Activated CD4-positive, alpha-beta T cell treated with anti-CD3 and anti-CD28 coated beads, Interleukin-2, amount 50 U/mL, for 1 hour (primary cell): ENCODE measurements at places on chromosomes 16 and 17.

DNA sequence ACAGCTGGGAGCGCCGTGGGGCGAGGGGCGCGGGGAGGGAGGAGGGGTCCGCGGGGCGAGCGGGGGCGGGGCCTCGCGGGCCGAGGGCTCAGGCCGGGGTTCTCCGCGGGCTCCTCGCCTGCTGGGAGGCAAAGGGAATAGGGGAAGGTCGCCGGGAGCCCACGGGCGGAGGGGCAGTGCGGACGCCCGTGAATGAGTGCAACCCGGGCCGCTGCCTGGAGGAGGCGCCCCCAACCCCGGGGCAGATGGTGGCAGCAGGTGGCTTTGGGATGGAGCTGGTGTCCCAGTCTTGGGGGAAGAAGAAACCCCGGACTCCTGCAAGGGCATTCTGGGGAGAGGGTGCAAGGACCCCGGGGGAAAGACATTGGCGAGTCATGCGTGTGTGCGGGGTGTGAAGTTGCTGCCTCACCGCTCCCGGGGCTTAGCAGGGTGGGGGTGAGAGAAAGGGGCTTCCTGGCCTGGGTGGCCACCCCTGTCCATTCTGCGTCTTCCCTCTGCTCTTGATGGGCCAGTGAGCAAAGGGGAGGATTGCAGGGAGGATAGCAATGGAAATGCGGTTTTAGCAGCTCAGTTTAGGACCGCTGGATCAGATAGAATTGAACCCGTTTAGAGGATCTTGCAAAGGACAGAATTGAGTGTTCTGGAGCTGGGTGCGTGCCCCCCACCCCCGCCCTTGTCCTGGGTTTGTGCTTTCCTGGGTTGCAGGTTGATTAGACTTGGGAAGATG is 526 bp downstream of the KIAA0513 start:
- peak; percentile 11 for DNase-seq

GRCh38 chr17:1040216-1040600 is 43.3 kb downstream of the TIMM22 start:
- no peak for DNase-seq

DNA sequence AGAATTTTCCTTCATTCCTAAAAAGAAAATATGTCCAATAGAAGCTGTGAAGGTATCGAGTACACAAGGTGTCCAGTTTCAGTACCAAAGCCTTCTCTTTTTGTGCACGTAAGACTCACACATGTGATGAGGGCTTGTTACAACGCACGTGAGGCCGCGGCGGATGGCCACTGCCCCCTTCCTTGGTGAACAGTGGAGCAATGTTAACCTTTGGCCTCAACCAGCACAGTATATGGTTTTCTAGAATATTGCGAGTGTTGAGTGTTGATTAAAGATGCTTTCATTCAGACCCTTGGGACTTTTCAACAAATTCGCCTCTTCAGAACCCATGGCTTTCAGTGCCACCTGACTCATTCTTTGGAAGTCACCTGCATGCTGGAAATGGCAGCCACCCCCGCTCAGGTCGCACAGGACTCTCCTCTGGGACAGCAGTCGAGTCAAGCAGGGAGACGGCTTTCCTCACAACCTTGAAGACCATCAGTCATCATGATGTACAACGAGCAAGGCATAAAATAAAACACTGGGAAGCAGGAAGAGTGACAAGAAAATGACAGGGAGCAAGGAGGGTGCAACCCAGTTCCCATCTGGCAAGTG is 14.5 kb downstream of the MAP1LC3B start:
- DNase-seq, result no peak

GRCh38 chr16:1530349-1530882 is 3.0 kb upstream of the TMEM204 start:
- no peak for DNase-seq
